ENCODE measurements at places on chromosomes 12 and 14. TPM values are rescaled to one million over a fixed set of nuclear protein-coding genes. Genes with fewer than 3 reads are reported as not detected.
A peak's percentile ranks its signal among the peaks of the same experiment; 100 is the strongest.

GRCh38 chr12:129237881-129238280 lies 384.6 kb downstream of the GLT1D1 start:
- DNase-seq = no peak

DNA sequence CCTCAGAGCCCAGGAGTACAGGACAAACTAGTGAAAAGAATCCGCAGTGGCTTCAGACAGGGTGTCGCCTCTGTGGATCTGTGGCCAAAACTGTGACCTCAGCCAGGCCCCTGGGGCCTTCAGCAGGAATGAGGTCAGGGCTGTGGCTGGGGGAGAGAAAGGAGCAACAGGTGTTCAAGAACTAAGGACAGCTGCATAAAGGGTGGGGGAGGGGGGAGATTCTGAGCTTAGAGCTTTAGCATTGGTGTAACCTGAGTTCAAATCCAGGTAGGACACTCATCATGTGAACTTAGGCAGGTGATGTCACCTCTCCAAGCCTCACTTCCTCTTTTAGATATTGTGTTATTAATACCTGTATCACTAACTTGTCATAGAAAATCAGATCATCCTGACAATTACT lies 40.9 kb upstream of the CORO1C start:
- DNase-seq = no peak

GRCh38 chr14:96904201-96904600 lies 107.0 kb downstream of the VRK1 start:
- no peak for DNase-seq

GRCh38 chr14:62031504-62031903 lies 269.3 kb downstream of the SNAPC1 start:
- no peak for DNase-seq

DNA sequence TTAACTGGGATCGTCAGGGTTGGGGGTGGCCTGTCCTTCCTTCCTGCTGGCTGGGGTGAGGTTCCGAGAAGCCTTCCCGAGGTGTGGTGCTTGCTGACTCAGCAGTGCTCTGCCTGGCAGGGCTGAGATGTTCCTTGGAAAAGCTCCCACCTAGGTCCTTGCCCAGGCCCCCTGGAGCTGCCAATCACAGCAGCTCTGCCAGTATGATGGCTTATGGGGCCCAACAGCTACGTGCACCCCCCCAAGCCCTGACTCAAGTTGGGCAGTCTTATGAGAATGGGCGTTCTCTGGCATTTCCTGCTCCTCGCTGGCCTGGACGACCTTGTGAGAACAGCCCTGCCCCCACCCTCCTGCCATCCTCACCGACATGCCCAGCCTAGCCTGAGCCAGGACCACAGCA lies 292.2 kb upstream of the CRY1 start:
- DNase-seq = no peak

- no peak for DNase-seq
Observed at GRCh38 chr12:70774055-70774454, 136.8 kb upstream of the PTPRB start.

- DNase-seq = no peak
Observed at GRCh38 chr12:31589598-31589903, 1.4 kb downstream of the DENND5B start.

DNA sequence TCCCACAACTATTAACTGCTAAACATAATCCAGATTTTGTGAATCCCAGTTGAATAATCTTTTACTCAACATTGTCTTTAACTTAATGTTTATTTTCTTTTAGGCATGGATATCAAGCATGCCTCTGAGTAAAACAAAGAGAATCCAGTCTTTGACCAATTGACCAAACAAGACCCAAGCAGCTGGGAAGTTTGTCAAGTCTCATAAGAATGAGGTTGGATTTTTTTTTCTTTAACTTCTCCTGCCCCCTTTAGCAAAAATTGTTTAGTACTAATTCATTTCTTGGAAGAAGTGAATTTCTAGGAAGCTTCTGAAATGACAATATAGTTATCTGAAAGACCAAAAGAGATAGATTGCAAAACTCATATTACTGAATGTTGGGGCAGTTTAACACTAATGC lies 89.9 kb downstream of the OTOGL start:
- no peak for DNase-seq

DNA sequence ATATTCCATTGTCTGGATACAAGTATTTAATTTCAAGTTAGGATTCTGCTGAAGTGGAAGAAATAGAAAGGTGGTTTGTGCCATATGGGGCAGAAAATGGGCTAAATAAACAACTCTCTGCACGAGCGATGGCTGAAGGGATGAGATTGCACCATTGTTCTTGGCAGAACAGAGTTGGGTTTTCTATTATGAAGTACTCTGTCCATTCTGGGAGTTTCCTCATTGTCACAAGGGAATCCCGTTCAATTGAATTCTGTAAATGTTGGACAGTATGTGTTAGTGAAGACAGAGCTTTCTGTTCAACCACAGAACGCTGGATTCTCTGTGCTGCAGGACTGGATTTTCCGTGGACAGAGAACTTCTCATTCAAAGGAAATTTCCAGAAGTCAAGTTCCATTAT lies 345.5 kb upstream of the PRICKLE1 start:
- no peak for DNase-seq

GRCh38 chr14:54446161-54446693 lies 5.1 kb upstream of the CNIH1 start:
- no peak for DNase-seq

DNA sequence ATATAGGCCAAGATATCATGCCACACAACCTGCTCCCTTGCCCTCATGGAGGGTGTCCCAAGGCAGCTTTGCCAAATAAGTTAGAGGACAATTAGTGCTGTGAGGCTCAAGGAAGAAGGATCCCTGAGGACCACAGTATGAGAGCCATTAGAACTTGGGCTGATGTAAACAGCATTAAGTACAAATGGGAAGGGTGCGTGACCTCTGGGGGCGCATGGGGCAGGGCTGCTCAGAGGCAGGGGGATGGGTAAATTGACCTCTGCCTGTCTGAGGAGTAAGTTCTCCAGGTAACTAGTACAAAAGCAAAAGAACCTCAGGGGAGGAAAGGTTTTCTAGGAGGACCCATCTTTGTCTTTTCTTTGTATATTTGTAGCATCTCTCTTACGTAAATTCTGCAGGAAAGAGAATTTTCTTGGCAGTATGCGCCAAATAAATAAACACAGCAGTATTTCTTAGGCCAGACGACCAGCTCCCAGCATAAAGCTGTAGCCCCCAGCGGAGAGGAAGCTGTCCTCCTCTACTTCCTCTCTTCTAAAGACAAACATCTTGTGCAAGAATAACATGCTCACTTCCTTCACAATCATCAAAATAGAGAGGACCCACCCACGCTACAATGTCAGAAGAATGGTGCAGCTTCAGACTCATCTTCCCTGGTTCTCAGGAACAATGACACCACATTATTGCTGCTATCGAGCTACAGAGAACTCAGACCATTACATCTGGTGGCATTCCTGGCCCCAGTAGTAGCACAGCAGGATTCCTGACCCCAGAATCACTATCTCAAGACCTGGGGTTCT lies 16.4 kb upstream of the VWF start:
- DNase-seq = peak; percentile 34

Gene TAS2R9
- total RNA-seq = not detected

- peak; percentile 37 for DNase-seq
Observed at GRCh38 chr14:105880616-105881015, 354.2 kb downstream of the TMEM121 start.

- no peak for DNase-seq
Observed at GRCh38 chr14:77470224-77470870, 12.5 kb downstream of the AHSA1 start.

GRCh38 chr12:25365340-25365730 lies 114.6 kb upstream of the KRAS start:
- no peak for DNase-seq

Gene IL26
- not detected for total RNA-seq

Gene RAD51AP1
- 2.3 TPM for total RNA-seq

DNA sequence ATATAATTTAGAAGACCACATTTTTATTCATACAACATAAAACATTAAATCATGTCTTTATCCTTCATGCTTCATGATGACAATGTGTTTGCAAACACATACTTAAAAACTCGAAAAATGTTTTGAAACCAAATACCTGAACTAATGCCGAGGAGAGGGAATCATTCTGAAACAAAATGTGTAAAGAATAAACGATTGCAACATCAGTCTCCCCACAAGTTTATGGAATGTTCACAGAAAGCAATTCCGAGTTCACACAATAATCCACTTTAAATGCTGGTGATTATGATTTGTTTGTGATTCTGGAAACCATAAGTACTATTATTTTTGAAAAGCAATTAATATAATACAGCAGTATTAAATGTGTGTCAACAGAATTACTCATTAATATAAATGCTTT lies 84.5 kb upstream of the PDZRN4 start:
- DNase-seq = no peak

DNA sequence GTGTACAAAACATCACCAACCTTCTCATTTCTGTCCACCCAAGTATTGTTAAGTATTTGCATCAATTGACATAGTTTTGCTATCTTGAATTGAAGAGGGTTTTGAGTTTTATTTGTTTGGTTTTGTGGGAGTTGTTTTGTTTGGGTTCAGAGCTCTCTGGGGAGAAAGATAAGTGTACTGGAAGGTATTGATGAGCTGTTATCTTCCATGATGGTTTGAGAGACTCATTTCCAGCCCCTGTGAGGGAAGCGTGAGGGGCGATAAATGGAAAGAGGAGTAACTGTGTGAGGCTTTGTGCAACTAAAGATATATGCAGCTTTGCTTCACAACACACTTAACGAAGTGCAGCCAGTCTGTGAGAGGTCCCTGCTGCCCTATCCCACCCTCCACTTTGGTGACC lies 15.7 kb upstream of the CIPC start:
- DNase-seq = no peak

GRCh38 chr14:91349481-91350074 lies 68.0 kb downstream of the CCDC88C start:
- no peak for DNase-seq

Gene A2M
- total RNA-seq = 80.6 TPM

Gene KRT6A
- total RNA-seq = not detected

Gene RNF212B
- not detected for total RNA-seq

- no peak for DNase-seq
Observed at GRCh38 chr12:56082382-56082781, 2.4 kb downstream of the ERBB3 start.

DNA sequence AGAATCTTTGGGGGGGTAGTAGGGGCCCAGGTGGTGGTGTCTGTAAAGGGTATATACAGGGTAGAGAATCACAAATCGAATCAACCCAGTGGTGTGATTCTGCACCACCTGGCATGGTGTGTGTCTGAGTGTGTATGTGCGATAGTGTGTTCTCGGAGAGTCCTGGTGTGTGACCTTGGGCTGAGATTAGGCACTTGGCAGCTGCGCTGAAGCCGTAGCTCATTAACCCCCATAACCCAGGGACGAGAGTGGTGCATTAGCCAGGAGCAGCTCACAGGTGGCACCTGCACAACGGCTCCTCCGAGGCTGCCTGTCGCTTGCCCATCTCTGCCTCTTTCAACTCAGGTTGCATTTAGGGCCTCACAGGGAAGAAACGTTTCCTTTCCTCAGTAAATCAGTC lies 15.6 kb upstream of the TESC start:
- DNase-seq = no peak

GRCh38 chr12:100962086-100962712 lies 167.6 kb downstream of the ANO4 start:
- no peak for DNase-seq

- no peak for DNase-seq
Observed at GRCh38 chr14:31939934-31940333, 137.2 kb upstream of the ARHGAP5 start.

DNA sequence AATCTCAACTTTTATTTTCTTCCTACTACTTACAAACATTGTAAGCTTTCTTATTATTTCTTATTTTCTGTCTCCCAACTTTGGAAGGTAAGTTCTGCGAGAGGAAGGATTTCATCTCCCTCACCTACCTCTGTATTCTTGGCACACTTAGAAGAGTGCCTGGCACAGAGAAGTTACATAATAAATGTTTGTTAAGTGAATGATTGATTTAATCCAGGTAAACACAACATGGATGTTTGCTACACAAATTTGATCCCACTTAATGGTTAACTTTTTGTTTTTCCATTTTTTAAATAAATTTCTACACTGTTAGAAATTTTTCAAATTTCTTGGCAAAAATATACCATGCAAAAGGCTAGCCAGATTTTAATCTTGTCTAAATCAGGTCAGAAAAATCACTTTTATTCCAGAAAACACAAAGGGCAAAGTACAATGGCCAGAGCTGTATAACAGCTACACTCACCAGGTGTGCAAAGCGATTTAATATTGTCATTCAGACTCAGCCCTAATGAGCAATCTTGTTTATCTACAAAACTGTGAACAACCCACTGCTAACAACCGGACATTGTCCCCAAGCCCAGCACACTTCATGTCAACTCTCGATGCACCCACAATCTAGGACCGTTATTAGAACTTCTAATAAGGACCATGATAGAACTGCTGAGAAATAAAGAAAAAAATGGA lies 222.1 kb upstream of the EEA1 start:
- no peak for DNase-seq

DNA sequence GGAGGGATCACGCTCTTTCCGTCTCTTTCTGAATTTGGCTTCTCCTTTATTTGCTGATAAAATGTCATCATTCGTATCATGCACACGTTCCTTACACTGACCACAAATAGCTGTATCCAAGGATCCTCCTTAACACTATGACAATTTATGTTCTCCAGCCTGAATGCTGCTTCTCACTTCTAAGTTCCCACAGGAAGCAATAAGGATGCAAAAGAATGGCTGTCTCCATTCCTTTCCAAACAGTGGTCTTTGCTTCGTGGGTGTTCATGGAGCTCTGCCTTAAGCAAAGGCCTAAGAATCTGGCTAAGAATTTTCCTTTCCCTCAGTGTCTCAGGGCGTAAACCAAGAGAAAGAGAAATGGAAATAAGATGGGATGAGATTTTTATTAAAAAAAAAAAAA lies 200.2 kb downstream of the ITPR2 start:
- no peak for DNase-seq

DNA sequence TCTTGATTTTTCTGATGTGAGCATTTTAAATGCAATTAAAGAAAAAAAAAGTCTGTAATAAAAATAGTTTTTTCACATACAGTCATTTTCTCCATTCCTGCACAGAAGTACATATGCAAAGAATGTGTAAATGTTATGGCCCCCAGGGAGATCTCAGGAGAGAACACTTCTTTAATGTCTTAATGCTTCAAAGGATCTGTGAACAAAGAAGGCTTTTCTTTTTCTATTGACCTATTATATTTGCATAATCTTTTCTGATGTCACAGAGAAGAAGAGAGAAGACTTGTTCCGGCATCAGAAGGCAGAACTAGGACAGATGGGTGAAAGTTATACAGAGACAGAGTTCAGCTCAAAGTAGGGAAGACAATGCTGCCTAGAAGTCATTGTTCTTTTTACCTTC lies 413.5 kb upstream of the STXBP6 start:
- DNase-seq = no peak

GRCh38 chr12:54412348-54412747 lies 6.7 kb downstream of the ITGA5 start:
- no peak for DNase-seq

Gene BDKRB2
- total RNA-seq = 12.4 TPM

Gene SLC5A8
- 0.54 TPM for total RNA-seq

Gene DLST
- 158 TPM for total RNA-seq

DNA sequence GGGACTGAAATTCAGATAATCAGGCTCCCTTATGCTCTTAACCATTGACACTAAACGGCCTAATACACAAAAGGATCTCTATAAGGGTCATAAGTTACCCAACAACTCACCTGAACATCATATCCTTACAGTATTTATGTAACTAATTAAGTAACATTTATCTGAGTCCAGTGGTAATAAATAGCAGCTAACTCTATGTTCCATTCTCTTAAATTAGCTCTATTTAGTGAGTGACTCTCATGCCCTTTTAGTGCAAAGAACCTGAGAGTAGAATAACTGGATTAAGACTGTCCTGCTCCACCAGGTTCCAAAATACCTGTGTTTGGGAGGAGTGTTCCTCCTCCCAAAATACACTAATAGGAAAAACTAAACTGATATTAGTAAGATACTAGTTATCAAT lies 9.8 kb downstream of the SCAF11 start:
- DNase-seq = no peak

Gene MGST1
- 183 TPM for total RNA-seq

Measured in Peyer's patch (tissue), 4 donors.